ENCODE measurements at places on chromosomes 1 and 21.

GRCh38 chr1:37434292-37435225, 39.8 kb upstream of the ZC3H12A start:
- peak; percentile 48 for DNase-seq

GRCh38 chr1:229152311-229152710, 118.6 kb upstream of the RAB4A start:
- DNase-seq: no peak

- DNase-seq: no peak
Observed at GRCh38 chr1:209825591-209826434, 2.0 kb upstream of the UTP25 start.

DNA sequence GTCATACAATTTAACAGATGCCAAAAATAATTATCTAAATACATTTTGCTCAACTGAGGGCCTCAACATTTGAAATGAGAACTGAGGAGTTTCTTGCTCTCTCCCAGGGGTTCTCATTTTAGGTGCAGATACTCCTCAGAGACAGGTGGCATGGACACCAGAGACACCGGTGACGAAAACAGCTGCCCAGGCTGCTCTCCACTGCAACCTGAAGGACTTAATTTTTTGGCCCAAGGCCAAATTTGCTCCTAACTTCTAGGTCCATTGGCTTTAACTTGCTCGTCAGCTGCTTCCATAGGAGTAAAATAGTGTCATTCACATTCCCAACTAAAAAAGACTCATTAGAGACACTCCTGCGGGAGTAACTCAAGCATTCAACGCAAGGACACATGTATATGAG, 87.0 kb downstream of the NRIP1 start:
- no peak for DNase-seq

DNA sequence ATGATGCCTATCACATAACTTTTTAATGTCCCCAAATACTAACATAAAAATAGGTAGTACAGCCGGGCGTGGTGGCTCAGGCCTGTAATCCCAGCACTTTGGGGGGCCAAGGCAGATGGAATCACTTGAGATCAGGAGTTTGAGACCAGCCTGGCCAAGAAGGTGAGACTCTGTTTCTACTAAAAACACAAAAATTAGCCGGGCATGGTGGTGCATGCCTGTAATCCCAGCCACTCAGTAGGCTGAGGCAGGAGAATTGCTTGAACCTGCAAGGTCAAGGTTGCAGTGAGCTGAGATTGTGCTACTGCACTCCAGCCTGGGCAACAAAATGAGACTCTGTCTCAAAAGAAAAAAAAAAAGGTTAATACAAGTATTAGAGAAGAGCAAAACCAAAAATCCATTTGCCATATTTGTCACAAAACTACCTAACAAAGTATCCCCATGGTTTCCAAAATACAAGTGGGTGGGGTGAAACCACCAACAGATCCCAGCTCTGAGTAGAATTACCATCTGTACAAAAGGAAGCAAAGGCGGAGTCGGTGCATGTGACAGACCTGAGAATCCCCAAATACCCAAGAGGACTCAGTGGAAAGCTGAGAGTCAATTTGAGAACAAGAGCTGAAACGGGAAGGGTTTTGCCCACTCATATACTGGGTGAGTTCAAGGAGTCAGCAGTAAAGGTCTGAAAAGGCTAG, 113.2 kb downstream of the TOMM20 start:
- no peak for DNase-seq

- DNase-seq: no peak
Observed at GRCh38 chr1:245483247-245483646, 328.5 kb downstream of the KIF26B start.

DNA sequence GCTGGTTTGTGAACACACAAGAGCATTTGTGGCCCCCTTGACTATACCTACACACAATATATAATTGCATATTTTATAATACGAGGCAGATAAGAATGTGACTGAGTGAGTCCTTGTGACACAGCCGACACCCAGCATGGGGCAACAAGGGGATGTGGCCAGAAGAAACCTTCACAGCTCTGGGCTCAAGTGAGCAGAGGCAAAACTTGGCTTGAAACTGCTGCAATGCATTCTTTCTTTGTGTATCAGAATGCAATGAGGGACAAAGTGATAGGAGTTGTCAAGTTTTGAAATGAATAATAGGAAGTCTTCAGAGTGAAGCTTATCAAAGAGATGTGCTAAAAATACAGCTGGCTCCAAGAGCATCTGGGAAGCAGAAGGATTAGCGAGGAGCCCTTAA, 124.0 kb upstream of the C8B start:
- DNase-seq: no peak

DNA sequence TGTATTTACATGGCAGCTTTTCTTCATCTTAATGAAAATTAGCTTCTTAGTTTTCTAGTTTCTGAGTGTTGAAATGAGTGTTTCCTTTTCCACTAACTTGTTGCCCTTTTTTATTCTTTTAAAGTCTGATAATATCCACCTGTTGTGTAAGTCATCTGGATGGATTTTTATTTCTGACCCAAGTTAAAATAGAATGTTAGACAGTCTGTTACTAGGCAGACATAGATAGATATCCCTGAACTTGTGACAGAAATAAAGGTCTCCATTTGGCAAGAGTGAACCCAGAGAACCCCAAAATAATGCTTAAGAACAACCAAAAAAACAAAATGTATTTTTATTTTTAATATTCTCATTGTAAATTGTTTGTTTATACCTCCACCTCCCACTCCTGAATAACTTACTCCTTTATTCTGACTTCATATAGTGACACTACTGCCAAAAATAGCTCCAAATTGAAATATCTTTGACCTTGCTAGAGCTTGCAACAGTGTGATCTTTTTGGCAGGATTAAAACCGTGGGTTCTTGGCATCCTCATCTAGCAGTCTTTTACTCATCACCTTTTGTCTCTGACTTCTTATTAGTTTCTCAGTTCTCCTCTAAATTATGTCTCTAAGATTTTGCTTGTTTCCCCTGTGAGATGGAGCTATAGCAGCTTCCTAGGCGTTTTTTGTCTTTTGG, 26.9 kb upstream of the SH3D21 start:
- DNase-seq: no peak

GRCh38 chr1:29670752-29671151, 434.4 kb downstream of the PTPRU start:
- DNase-seq: no peak

- no peak for DNase-seq
Observed at GRCh38 chr1:230910755-230911117, 42.4 kb upstream of the C1orf198 start.

- no peak for DNase-seq
Observed at GRCh38 chr1:8680664-8681650, 136.5 kb downstream of the RERE start.

DNA sequence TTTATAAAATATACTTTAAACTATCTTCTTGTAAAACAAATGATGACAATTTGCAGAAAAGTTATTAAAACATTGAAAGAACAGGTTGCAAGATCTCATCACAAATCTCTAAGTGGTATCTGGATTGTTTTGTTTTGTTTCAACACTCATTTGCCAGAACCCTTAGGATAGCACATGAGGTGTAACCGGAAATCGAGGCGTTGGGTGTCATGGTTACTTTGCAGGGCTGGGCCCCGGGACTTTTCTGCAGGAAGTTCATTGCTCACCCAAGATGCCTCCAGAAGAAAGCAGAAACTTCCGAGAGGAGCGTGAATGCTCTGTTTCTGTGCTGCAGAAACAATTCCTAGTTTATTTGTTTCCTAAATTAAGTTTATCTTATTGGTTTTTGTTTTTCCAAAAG, 2.5 kb downstream of the DISC1 start:
- no peak for DNase-seq

GRCh38 chr1:107637101-107637500, 327.9 kb downstream of the VAV3 start:
- DNase-seq: no peak

DNA sequence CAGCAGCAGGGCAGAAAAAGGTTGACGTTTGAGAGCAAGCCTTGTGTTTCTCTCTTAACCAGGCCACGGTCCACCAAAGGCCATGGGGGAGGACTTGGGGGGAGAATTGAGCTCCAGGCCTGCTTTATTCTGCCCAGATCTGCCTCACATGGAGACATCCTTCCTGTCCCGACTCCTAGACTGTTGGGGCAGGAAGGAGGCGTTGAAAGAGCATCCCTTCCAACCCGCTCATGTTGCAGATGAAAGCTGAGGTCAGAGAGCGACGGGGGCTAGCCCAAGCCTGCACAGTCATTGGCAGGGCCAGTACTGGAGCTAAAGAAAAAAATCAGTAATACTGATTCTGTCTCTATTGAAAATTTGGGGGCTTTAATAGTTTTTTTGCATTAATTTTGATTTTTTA, 46.6 kb downstream of the MYOM3 start:
- no peak for DNase-seq

DNA sequence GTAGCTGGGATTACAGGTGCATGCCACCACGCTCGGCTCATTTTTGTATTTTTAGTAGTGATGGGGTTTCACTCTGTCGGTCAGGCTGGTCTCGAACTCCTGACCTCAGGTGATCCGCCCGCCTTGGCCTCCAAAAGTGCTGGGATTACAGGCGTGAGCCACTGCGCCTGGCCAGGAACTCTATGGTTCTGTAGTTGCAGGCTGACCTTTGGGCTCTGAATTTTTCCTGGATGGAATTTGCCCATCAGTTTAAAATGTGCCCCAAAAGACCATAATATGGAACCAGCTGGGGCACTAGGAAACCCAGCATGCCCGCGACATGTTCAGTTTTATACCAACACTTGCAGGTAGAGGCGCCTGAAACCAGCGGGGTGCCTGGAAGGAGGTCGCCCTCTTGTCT, 1.6 kb upstream of the SCNN1D start:
- no peak for DNase-seq

DNA sequence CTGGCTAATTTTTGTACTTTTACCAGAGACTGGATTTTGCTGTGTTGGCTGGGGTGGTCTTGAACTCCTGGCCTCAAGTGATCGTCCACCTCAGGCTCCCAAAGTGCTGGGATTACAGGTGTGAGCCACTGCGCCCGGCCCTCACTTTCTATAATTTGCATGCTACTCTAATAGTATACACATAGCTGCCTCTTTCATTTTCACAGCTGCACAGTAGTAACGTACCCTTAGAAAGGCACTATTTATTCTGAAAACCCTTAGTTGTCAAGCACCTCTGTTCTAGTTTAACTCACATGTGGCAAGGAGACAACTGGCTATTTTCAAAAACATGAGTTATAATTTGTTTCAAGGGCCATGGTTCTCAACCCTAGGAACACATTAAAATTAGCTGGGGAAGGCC, 17.2 kb downstream of the TPM3 start:
- no peak for DNase-seq

DNA sequence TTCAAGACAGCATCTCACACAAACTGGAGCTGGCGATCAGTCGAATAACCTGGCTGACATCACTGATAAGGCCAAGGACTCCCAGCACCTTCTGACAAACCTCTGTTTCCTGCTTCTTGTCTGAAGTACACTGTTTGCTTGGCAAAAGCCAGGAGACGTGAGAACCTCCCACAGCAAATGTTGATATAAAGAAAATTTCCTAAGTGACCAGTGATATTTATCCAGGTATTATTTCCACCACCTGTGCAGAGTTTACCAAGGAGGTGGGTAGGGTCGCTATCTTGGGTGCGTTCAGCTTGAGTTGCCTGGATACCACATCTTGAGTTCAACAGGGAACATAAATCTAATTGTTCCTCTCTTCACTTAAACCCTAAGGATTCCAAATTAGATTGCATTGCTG, 72.9 kb downstream of the SETD4 start:
- no peak for DNase-seq

GRCh38 chr1:69657971-69658370, 90.2 kb downstream of the LRRC7 start:
- DNase-seq: no peak

GRCh38 chr21:37686991-37687810, 229.1 kb downstream of the KCNJ6 start:
- no peak for DNase-seq

DNA sequence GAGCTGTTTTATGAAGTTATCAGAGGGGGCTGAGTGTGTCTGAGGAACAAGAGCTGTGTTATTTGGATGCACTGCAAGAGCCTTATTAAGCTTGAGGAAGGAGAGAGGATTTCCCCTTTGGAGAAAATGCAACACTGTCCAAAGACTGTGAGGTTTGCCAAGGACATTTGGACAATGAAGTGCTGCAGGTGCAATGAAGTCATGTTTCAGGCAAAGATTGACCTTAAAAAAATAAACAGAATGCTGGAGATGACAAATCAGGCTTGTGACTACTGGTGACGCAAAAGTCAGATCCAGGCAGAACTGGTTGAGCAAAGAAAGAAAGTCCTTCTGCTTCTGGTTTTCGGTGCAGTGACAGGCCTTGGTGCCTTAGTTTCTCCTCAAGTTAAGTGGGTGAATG, 125.2 kb upstream of the KIAA0040 start:
- no peak for DNase-seq

- no peak for DNase-seq
Observed at GRCh38 chr1:20142001-20142710, 3.0 kb downstream of the PLA2G2F start.

DNA sequence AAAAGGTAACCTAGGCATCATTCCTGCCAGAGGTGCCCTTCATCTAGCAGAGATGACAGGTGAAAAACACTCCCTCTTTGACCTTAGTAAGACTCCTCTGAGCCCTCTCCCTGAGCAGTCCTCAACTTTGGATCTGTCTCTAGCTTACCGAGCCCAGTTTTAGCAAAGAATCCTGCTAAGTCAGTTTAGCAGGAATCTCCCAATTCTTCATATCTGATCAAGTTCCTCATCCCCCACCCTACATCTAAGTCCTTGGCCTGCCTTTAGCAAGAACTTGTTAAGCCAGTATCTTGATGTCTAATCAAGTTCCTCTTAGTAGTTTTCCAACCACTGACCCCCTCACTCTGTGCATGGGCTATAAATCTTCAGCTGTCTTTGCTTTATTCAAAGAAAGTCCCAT, 235.6 kb downstream of the OMA1 start:
- DNase-seq: no peak

DNA sequence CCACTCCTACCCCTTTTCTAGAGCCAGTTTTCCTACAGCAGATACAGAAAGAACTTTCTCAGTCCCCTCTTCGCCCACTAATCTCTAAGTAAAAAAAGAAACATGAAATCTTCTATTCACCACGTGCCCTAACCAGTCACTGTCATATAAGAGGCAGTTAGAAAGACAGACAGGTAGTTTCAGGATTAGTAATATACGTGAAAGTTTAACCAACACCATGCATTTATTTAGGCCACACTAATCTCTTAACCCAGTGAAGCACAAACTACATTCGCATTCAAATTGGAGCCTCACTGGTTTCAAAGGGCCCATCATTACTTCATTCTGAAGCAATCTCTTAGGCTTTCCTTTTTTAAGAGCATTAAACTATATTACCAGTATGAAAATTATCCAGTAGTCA, 10.1 kb downstream of the GPATCH2 start:
- no peak for DNase-seq

GRCh38 chr1:235098991-235099390, 29.6 kb downstream of the TOMM20 start:
- DNase-seq: no peak

GRCh38 chr1:21841852-21842466, 29.9 kb downstream of the LDLRAD2 start:
- no peak for DNase-seq

DNA sequence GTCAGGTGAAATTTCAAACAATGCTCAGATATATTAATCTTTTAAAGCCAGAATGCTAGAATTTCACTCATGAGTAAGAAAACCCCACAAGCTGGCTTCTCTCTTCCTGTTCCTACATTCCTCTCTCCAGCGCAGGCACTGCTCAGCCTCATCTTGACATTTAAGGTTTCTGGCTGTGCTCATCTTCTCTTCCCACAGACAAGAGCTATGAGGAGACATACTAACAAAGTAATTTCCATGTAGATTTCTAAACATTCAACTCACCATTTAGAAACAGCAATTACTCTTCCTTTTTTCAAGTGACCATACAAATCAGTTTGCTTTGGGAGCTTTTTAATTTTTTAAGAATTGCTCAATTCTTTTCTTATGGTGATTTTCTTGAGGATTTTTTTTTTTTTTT, 7.8 kb upstream of the LRRC8D start:
- no peak for DNase-seq

GRCh38 chr1:115753830-115754229, 14.7 kb downstream of the CASQ2 start:
- no peak for DNase-seq
